Esophagus squamous epithelium (tissue), 5 donors: ENCODE measurements at places on chromosomes 3 and 15.

GRCh38 chr3:71129611-71130431 is 453.7 kb downstream of the FOXP1 start:
- no peak for DNase-seq

- DNase-seq: no peak
Measured at GRCh38 chr3:192685801-192686200, 41.5 kb downstream of the FGF12 start.

- DNase-seq: no peak
Measured at GRCh38 chr3:53545310-53545995, 51.0 kb downstream of the CACNA1D start.

- DNase-seq: no peak
Measured at GRCh38 chr3:19967812-19968211, 20.9 kb downstream of the RAB5A start.

DNA sequence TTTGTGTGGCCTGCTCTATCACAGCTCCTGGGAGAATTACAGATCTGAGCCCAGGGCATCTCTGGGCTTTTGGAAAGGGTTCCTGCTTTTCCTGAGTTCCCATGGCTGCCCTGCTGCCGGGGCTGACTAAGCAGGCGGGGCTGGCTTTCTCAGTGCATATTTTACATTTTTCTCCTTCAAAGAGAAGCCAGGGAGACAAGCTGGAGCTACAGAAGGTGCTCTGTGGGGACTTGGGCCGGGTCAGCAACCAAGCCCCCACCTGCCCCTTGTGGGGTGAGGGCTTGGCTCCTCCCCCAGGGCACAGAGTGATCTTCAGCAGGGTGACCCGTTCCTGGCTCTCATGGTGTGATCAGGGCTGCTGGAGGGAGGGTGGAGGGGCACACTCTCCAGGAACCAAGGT is 17.4 kb downstream of the ABTB1 start:
- no peak for DNase-seq

DNA sequence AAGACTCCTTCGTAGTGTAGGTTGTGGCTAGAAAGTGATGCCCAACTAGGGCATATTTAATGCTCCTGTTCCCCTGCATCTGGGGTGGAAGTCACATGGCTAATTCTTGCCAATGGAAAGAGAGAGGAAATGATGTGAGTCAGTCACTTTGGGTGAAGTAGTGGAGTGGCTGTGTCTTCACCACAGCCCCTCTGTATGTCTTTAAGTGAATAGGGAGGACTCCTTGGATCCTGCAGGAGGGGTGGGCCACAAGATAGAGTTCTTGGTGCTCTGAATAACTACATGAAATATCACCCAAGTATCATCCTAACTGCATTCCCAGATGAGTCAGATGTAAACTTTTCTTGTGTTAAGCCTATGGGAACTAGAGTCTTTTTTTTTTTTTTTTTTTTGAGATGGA is 17.8 kb upstream of the MB21D2 start:
- DNase-seq: no peak

GRCh38 chr3:10506696-10507095 is 1.3 kb upstream of the ATP2B2 start:
- no peak for DNase-seq

GRCh38 chr3:52453496-52454249 is at the start of gene TNNC1:
Gene TNNC1, minus strand, starts transcription at chr3:52454041. Its CDS starts 26 bp downstream, at chr3:52454015.
- no peak for DNase-seq

DNA sequence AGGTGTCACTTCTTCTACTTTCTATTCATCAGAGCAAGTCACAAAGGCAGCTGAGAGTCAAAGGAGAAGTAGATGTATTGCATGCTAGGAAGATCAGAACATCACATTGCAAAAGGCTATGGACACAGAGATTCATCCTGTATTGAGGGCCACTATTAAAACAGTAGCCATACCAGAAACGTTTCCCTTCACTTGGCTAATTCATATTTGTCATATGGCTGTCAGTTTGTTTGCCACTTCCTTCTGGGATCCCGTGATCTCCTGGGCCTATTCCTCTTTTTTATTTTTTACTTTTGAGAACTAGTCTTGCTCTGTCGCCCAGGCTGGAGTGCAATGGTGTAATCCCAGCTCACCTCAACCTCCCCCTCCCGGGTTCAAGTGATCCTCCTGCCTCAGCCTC is 184.0 kb upstream of the SATB1 start:
- no peak for DNase-seq

GRCh38 chr15:90828111-90828510 is 40.3 kb upstream of the FURIN start:
- DNase-seq: no peak

- DNase-seq: no peak
Measured at GRCh38 chr15:59649603-59650002, 7.7 kb downstream of the GTF2A2 start.

GRCh38 chr15:69583626-69584025 is 131.0 kb downstream of the RPLP1 start:
- no peak for DNase-seq

DNA sequence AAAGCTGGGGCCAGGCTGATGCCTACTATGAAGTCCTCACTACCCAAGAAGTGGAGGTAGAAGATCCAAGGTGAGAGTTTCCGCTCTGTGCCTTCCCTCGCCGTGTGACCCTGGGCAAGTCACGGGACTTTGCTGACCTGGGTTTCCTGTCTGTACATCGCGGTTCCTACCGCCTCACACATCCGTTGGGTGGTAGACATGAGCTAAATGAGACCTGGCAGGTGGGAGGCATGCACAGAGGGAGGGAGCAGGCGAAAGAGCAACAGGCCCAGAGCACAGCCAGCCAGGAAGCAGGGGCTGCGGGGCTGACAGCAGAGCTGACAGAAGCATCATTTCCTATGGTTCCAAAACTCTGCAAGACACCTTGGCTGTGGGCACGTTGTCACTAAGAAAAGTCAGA is 157.3 kb upstream of the BHLHE40 start:
- no peak for DNase-seq

DNA sequence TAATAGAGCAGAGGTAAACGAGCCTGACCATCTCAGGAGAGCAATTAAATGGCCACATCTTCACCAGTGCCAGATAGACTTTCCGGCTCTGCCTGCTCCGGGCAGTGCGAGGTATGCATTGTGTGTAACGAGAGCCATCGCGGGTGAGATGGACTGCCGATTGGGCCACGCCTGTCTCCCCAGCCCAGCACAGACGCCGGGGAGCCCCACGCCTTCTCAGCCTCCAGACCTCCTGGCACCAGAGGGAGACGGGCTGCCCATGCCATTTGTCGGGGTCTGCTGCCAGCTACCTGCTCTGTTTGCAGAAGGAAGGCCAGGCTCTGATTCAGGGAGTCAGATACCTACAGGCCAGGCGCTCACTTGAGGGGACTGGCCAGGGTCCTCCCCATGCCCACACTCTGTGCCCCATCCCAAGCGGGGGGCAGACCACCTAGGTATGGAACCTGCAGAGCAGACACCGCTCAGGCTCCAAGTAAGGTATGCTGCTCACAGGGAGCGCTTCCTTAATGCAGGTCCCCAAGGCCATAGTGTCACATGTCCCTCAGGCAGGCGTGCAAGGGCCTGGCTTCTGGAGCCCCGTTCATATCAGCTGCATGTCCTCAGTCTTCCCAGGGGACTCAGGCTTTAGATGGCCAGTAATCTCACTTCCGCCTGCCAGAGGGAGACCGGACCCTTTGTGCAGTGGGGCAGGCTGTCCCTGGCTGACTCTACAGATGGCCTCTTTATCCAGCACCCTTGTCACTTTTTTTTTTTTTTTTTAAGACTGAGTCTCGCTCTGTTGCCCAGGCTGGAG is 62.2 kb downstream of the DNAJB8 start:
- DNase-seq: no peak

DNA sequence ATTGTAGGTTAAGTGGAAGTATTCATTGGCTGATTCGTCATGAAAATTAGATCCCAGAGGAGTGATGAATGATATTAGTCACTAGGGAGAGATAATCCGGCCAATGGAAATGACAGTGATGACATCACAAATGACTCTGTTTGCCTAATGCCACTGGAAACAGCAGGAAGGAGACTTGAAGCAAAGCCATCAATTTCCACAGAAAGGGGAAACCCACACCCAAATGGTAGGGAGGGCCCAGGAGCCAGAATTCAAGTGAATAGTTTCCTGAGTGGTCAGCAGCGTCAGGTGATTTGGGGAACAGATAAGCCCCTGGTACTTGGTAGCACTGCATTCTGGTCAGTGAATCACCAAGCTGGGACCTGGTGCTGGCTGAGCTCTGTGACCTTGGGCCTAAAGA is 3.3 kb upstream of the ADAMTS9 start:
- no peak for DNase-seq

GRCh38 chr3:160956785-160957184 is 148.4 kb downstream of the B3GALNT1 start:
- DNase-seq: no peak

DNA sequence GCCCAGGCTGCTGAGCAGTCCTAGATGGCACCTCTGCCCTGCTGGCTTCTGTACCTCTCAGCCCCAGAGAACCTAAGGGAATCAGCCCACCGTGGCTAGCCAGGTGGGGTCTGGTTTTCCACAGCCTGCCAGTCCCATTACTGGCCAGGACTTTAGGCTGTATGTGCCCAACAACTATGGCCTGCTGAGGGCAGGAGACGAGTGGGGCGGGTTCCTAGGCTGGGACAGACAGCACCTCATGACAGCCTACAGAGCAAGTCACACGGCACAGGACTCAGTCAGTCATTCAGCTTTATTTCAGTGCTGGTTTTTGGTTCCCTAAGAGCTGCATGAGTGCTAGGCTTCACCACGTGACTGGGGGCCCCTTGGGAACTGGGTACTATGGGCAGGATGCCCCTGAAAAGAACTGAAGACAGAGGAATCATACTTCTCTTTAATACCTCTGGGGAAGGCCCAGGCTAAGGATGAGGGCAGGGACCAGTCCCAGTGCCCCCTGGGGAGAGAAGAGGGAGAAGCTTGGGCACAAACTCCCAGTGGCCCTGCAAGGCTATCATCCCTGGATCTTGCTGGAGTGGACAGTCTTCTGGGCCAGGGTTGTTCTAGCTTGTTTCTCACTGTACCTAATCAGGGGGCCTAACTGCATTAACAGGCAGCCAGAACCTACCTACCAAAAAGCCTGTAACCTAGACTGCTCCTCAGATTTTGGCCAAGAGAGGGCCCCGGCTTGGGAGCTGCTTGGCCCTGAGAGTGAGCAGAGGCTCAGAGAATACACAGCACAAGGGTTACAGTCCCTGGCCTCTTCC is 14.8 kb downstream of the CLK3 start:
- DNase-seq: no peak

DNA sequence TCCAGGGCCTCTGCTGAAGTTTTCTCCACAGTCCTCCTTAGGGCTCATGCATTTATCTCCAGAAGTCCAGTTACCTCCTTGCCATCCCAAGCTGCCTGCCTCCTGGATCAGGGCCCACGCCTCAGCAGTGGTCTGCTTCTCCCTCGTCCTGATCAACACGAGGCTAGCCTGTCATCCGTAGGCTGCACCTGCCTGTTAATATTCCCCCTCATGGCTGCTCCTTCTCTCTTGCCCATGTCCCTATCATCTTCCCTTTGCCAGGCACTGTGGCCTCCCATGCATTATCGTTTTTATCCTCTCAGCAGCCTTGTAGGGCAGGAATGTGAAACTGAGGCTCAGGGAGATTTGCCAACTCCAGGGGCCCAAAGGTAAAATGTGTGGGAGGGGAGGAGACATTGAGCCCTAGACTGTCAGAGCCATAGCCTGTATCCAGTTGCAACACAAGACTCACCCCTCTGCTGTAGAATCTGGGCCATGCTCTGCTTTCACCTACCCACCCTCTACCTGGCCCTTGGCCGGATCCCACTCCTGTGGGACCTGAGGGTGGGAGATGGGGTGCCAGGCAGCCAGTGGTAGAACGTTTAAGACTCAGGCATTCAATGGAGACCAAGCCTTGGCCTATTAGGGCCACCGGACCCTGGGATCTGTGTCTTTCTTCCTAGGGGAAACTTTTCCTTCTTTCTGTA is 4.6 kb downstream of the GRM2 start:
- no peak for DNase-seq

DNA sequence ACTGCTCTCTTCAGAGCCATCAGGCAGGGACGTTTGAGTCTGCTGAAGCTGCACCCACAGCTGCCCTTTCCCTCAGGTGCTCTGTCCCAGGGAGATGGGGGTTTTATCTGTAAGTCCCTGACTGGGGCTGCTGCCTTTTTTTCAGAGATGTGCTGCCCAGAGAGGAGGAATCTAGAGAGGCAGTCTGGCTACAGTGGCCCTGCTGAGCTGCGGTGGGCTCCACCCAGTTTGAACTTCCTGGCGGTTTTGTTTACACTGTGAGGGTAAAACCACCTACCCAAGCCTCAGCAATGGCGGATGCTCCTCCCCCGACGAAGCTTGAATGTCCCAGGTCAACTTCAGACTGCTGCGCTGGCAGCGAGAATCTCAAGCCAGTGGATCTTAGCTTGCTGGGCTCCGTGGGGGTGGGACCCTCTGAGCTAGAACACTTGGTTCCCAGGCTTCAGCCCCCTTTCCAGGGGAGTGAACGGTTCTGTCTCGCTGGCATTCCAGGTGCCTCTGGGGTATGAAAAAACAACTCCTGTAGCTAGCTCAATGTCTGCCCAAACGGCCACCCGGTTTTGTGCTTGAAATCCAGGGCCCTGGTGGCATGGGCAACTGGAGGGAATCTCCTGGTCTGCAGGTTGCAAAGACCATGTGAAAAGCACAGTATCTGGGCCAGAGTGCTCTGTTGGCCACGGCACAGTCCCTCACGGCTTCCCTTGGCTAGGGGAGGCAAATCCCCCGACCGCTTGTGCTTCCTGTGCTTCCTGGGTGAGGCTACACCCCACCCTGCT is 21.1 kb upstream of the ST6GAL1 start:
- DNase-seq: peak; percentile 6

- no peak for DNase-seq
Measured at GRCh38 chr3:173921732-173922131, 524.2 kb downstream of the NLGN1 start.

- DNase-seq: no peak
Measured at GRCh38 chr3:70180664-70181063, 131.8 kb downstream of the MDFIC2 start.

GRCh38 chr3:76554707-76555106 is 485.2 kb upstream of the ROBO2 start:
- DNase-seq: no peak

GRCh38 chr3:193812078-193812725 is 219.2 kb downstream of the OPA1 start:
- no peak for DNase-seq

DNA sequence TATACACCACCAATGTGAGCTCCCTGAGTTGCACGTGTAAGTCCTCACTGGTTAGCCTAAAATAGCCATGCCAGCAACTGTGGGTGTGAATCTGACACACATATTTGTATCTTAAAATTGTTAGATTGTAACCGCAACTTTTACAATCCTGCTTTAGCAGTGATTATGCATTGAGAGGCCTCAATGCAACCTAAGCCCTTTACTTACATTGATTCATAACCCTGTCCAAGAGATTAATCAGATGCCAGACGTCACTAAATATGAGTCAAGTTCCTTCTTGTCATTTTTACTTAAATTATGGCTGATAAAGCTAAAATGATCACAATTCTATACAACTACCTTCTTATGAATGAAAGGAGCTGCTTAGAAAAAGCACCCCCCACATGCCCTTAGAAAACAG is 46.9 kb downstream of the IL17RD start:
- no peak for DNase-seq

GRCh38 chr3:4338751-4339150 is 35.6 kb downstream of the SETMAR start:
- no peak for DNase-seq

- DNase-seq: no peak
Measured at GRCh38 chr3:125395091-125395490, 20.0 kb upstream of the ZNF148 start.
